ENCODE measurements at places on chromosomes 5 and 9. TPM values are rescaled to one million over a fixed set of nuclear protein-coding genes. Genes with fewer than 3 reads are reported as not detected.

NFIB gene
- total RNA-seq: 6.3 TPM

IFNA2 gene
- total RNA-seq: not detected

CKS2 gene
- total RNA-seq: 99.7 TPM

IFNK gene
- 0.12 TPM for total RNA-seq

PNPLA7 gene
- total RNA-seq: 0.55 TPM

PCDHB12 gene
- total RNA-seq: under 0.01 TPM

SGTB gene
- 20.7 TPM for total RNA-seq

CDKN2A gene
- total RNA-seq: 8.9 TPM

SEMA5A gene
- total RNA-seq: 16.0 TPM

LECT2 gene
- not detected for total RNA-seq

CTSL gene
- 687 TPM for total RNA-seq

IL33 gene
- total RNA-seq: 44.6 TPM

PFDN1 gene
- total RNA-seq: 44.2 TPM

PCDHA1 gene
- total RNA-seq: under 0.01 TPM

BTNL8 gene
- not detected for total RNA-seq

TSLP gene
- total RNA-seq: 2.5 TPM

PDCD1LG2 gene
- total RNA-seq: 10.1 TPM

GALNT12 gene
- 69.5 TPM for total RNA-seq

JAKMIP2 gene
- 10.8 TPM for total RNA-seq

GABRA6 gene
- not detected for total RNA-seq

TMC1 gene
- total RNA-seq: 2.1 TPM

BOD1 gene
- 96.0 TPM for total RNA-seq

DMRT3 gene
- not detected for total RNA-seq

SPINK7 gene
- total RNA-seq: not detected

IZUMO3 gene
- not detected for total RNA-seq

GARIN3 gene
- total RNA-seq: not detected

XRCC4 gene
- 11.0 TPM for total RNA-seq

IL13 gene
- not detected for total RNA-seq

IRX2 gene
- 0.11 TPM for total RNA-seq

CCNI2 gene
- not detected for total RNA-seq

SOHLH1 gene
- not detected for total RNA-seq

ANKRD34B gene
- not detected for total RNA-seq

PCDHB5 gene
- 0.50 TPM for total RNA-seq

GIN1 gene
- 7.9 TPM for total RNA-seq

NUTM2G gene
- not detected for total RNA-seq

DBH gene
- not detected for total RNA-seq

LRSAM1 gene
- 13.5 TPM for total RNA-seq

IER5L gene
- 74.2 TPM for total RNA-seq

BARHL1 gene
- total RNA-seq: not detected
